ENCODE measurements at places on chromosomes 13 and 19. TPM values are rescaled to one million over a fixed set of nuclear protein-coding genes. Genes with fewer than 3 reads are reported as not detected.

The KIR2DL1 gene
- polyA plus RNA-seq, result not detected

The ENOX1 gene
- polyA plus RNA-seq, result 0.99 TPM

The SMIM17 gene
- not detected for polyA plus RNA-seq

The TMC4 gene
- 1.1 TPM for polyA plus RNA-seq

The ZIM2 gene
- not detected for polyA plus RNA-seq

The TRAPPC6A gene
- polyA plus RNA-seq, result 13.4 TPM

The TNNT1 gene
- 2.5 TPM for polyA plus RNA-seq

The ATP7B gene
- 2.2 TPM for polyA plus RNA-seq

The ACOD1 gene
- polyA plus RNA-seq, result not detected

The USHBP1 gene
- polyA plus RNA-seq, result not detected

The ZNF491 gene
- polyA plus RNA-seq, result 1.5 TPM

The C5AR1 gene
- 1.0 TPM for polyA plus RNA-seq

The ZNF575 gene
- 0.87 TPM for polyA plus RNA-seq

The CATSPERD gene
- not detected for polyA plus RNA-seq

The CD79A gene
- polyA plus RNA-seq, result 0.19 TPM

The ESD gene
- 80.9 TPM for polyA plus RNA-seq

The FCAR gene
- not detected for polyA plus RNA-seq

The GFY gene
- not detected for polyA plus RNA-seq

The PCDH9 gene
- 2.4 TPM for polyA plus RNA-seq

The CLEC11A gene
- polyA plus RNA-seq, result 152 TPM

Data from IMR-90 (cell line).